ENCODE measurements at places on chromosomes 2 and 18.

- DNase-seq = peak; percentile 84
Observed at GRCh38 chr2:159960414-159960813, 102.0 kb downstream of the PLA2R1 start.

- DNase-seq = no peak
Observed at GRCh38 chr2:41896186-41896846, 151.5 kb upstream of the PKDCC start.

GRCh38 chr2:116456429-116456828 lies 1358.1 kb upstream of the DDX18 start:
- no peak for DNase-seq

DNA sequence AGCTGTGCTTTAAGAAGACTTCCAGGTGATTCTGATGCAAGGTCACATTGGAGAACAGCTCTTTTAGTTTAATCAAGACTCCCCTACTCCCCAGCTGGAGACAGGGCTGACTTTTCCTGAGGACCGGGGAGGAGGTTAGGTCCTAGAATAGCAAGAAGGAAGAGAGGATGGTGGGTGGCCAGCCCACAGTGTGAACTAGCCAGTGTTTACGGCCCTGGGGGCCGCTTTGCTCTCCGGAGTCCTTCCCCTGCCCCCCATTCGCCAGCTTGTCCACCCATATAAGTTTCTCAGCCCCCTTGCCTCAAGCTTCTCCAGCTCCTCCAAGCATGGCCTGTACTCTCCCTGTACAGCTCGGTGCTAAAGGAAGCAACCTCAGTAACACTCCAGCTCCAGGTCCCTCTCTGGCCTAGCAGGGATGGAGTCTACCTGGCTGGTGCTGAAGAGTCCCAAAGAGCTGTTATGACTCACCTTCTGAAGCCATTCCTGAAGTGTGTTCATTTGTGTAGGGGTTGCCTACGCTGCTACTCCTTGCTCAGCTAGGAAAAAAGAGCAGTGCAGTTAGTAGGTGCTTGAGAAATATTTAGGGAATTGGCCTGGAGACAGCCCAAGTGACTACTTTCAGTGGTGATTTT lies 7.9 kb downstream of the INPP4A start:
- no peak for DNase-seq

DNA sequence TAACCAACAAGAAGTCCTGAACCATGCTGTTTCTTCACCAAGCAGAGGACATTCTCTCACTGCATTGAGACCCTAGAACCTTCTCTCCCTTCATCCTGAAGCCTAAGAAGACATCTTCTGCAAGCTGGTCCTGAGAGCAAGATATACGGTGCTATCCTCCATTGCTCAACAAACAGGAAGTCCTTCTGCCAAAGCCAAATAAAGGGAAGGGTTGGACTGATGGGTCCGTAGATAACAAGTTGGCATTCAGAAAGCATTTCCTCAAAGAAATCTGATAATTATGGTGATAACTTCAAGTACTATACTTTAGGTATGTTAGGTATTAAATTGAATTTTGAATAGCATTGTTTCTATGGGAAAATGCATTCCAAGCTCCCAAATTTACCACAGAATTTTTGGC lies 23.3 kb downstream of the GRB14 start:
- peak; percentile 10 for DNase-seq

DNA sequence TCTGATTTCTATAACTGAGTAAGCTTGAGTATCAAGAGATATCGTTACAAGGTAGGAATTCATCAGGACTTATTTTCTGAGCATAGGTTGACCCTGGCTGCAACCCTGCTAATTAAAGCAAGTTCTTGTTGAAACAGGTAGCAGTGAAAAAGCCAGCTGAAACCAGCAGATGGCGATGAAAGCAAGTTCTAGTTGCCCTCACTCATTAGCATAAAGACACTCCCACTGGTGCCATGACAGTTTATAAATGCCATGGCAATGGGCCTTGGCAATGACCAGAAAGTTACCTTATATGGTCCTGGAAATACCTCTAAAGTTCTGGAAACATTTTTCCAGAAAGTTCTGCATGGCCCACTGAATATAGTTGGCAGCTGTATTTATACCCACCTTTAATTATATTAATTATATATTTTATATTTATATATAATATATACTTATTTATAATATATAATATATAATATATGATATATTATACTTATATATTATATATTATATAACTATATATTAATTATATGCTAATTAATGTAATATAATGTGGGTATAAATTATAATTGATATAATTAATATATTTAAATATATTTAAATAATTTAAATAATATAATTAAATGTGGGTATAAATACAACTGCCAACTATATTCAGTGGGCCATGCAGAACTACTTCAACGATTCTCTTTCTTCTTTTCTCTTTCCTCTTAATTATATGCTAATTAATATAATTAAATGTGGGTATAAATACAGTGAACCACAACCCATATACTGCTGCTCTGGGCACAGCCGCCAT lies 188.0 kb downstream of the CDH7 start:
- DNase-seq = no peak

- no peak for DNase-seq
Observed at GRCh38 chr2:43375746-43376522, 149.5 kb upstream of the ZFP36L2 start.

DNA sequence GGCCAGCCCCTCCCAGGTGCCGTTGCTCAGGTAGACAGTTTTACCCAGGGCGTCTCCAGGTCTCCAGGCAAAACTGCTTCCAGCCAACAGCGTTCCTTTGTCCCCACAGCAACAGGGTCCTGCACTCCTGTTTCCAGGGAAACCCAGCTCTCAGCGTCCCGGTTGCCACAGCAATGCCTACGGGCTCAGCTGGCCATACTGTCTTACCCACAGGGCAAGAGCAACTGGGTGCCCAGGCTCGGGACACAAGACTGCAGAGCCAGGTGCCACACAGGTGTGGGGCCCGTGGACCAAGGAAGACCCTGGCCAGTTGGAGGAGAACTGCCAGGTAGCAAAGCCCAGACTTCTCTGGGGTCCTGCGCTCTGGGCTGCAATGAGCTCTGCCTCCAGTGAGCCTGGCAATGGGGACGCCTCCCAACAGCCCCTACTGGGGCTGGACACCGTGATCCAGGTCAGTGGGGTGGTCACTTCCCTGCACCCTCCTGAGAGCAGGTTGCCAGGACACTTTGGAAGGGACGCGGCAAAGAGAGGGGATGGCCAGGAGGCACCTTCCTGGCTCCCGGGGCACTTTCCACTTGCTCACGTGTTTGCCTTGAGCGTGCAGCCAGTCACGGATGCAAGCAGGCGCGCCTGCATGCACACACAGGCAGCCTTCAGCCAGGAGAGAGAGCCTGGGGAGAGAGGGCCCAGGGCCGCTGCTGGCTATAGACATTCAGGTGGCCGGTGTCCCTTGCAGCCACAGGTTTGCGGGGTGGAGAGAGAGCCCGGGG lies at the start of gene CROCC2:
Gene CROCC2 (plus strand): TSS at position 196 of the 770 bp plus-strand sequence. CDS start 178 bp downstream, at position 374.
- DNase-seq = no peak

DNA sequence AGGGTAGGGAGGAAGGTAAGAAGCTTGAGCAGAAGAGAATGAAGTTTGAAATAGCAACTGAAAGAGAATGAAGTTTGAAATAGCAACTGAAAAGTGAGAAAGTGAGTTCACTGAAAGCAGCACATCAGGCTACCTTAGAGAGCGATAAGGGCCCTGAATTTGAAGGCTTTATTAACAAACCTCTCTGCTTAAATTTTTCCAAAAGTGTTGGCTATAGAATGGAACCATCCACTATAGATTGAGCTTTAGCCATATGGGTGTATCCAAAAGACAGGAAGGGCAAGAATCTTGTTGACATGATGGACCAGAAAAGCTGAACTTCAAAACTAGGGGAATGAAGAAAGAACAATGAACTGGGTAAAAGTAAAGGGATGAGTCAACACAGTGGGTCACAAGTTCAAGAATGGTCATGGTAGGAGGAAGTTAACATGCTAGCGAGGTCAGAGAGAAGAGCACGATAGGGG lies 122.5 kb downstream of the ASXL3 start:
- no peak for DNase-seq

DNA sequence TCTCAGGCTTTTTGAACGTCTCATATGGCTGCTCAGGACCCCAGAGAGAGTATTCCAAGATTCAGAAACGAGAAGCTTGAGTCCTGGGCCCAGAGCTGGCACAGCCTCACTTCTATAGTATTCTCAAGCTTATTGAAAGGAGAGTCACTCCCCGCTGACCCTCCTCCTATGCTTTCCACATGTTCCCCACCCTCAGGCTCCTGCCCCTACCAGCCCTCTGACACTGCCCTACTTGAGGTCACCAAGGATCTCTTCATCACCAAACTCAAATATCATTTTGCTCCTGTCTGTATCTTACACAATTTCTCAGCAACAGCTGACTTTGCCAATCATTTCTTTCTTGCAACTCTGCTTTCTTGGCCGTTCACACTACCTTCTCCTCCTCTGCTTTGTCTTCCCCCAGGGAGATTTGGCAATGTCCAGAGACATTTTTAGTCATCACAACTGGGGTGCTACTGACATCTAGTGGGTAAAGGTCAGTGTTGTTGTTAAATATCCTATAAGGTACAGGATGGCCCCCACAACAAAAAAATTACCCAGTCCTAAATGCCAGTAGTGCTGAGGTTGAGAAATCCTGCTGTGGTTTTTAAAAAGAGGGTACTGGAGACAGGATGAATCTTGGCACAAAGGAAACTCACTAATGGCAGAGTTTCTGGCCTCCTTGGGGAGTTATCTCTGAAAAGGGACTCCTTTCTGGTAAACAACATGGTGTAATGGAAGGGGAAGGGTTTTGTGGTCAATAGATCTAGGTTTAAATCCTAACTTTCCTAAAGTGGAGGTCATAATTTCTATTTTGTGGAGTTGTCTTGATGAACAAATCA lies 26.9 kb upstream of the INSIG2 start:
- DNase-seq = peak; percentile 63

GRCh38 chr2:216351172-216351925 lies 20.9 kb downstream of the MARCHF4 start:
- no peak for DNase-seq

DNA sequence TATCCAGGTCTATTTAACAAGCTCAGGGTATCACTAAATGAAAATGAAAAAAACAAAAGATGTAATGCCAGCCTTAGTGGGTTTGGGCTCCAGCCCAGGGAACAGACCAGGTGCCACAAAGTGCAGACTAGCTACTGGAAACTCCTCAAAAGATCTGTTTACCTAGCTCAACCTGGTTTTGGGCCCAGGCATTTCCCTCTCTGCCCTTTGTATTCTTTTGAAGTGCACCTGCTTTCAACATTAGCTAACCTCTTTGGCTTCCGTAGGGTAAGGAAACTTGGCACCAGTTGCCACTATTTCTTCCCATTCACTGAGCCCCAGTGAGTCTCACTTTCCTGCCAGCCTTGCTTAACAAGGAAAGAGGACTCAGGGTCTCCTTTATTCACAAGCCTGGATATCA lies 123.6 kb upstream of the CDCA7 start:
- DNase-seq = no peak

GRCh38 chr2:64609227-64609941 lies 44.3 kb downstream of the SERTAD2 start:
- DNase-seq = peak; percentile 38

DNA sequence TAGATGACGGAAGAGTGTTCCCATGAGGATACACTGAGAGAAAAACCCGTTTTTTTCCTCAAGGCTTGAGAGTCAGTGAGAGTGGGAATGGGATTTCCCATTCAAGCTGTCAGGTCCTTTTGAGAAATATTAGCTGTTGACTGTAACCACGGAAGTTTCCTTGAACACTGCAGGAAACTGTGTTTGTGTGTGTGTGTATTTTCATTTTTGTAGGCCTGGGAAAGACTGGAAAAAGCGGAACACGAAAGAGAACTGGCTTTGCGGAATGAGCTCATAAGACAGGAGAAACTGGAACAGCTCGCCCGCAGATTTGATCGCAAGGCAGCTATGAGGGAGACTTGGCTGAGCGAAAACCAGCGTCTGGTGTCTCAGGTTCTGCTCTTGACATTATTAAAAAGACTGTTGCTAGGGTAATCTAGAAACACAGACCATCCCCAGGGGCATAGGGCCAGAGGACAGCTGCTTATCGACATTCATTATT lies 98.8 kb upstream of the EML6 start:
- no peak for DNase-seq

DNA sequence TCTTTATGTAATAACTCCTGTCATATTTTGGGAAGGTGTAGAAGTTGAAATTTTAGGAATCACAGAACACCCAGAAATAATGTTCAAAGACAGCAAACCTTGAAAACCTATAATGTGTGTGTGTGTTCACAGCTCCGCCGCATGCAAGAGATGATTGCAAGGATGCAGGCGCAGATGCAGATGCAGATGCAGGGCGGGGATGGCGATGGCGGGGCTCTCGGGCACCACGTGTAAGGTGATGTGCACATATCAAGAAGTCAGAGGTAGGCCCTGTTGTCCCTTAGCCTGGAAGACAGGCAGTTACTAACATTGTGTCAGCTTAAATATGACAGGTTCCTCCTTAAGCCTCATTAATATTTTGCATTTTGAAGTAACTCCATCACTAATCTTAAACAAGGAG lies 6.1 kb upstream of the FARP2 start:
- DNase-seq = no peak

DNA sequence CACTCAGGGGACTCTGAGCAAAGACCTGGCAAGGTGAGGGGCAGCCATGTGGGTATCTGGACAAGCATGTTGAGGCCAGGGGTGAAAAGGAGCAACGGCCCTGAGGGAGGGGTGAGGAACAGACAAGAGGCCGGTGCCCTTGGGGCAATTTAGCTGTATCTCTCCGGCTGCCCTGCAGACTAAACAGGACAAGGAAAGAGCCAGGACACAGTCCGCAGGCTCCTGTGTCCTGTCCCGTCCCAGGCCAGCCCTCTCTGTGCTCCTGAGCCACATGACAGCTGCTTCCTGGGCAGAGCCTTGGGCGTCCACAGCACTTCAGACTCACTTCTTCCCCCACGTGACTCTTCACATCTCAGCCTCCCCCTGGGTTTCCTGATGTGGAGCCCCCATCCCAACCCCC lies 206.1 kb downstream of the KLHL29 start:
- DNase-seq = no peak

DNA sequence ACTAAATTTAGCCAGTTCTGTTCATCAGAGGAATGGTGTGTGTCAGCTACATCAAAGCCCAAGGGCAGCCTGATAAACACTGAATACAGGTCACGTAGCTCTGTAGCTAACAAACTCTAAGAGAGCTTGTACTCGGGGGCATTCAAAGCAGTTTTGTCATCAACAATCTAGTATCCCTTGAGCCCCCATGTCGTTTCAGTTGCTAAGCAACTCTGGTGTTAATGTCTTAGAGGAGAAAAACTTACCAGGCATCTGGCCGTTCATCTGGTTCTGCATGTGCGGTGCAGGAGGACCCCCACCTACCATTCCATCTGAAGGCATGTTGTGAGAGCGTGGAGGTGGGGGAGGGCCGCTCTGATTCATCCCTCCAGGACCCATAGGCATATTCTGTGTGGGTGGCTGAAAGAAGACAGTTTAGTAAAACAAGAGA lies 33.1 kb downstream of the SS18 start:
- no peak for DNase-seq

All from EH (cell line).